ENCODE measurements at places on chromosomes 7 and 10. TPM values are rescaled to one million over a fixed set of nuclear protein-coding genes. Genes with fewer than 3 reads are reported as not detected.

- H3K4me1 ChIP-seq: no peaks in the 10 kb centered on the region
- no peak overlapping the region for H3K4me3 ChIP-seq
- no peak overlapping the region for H3K27ac ChIP-seq
- H3K27me3 ChIP-seq: no peaks in the 10 kb centered on the region
- H3K36me3 ChIP-seq: no peaks in the 10 kb centered on the region
- DNase-seq: no peak
These were observed 106.2 kb upstream of the KCTD7 start for GRCh38 chr7:66522518-66522917.

DNA sequence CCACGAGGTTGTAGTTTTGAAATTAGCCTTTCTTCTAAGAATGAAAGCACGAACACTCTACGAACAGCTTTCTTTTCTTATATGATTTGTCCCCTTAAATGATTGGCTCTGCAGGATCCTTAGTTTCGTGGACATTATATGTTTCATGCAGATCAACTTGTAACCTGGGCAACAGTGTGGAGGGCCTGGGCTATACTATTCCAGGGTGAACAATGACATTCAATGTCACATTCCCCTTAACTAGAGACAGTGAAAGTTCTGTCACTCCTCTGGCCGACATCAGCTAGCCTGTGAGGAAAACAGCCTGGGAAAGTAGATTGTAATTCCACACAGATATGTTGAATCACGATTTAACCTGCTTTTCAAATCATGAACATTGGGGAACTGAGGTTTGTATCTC lies 23.4 kb downstream of the TAS2R16 start:
- no peak overlapping the region for H3K4me3 ChIP-seq
- no peaks in the 10 kb centered on the region for H3K27me3 ChIP-seq
- H3K4me1 ChIP-seq: no peaks in the 10 kb centered on the region
- no peaks in the 10 kb centered on the region for H3K36me3 ChIP-seq
- DNase-seq: no peak
- H3K27ac ChIP-seq: no peak overlapping the region

- no peaks in the 10 kb centered on the region for H3K36me3 ChIP-seq
- no peak overlapping the region for H3K4me3 ChIP-seq
- no peak overlapping the region for H3K27ac ChIP-seq
These were observed 1168.7 kb upstream of the AUTS2 start for GRCh38 chr7:68429411-68430117.

DNA sequence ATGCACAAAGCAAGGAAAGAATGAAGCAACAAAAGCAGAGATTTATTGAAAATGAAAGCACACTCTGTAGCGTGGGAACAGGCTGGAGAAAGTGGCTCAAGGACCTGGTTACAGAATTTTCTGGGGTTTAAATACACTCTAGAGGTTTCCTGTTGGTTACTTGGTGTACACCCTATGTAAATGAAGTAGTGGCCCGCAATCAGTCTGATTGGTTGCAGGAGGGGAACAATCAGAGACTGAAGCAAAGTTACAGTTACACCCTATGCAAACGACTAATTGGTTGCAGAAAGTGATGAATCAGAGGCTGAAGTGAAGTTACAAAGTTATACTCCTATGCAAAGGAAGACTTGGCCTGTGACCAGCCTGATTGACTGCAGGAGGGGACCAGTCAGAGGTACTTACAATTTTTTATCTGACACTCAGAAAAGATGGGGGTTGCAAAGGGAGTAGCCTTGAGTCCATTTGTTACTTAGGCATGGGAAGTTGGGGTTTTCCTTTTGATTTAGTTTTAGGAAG lies 3.6 kb upstream of the MTPN start:
- no peak overlapping the region for H3K4me3 ChIP-seq
- peak; percentile 29 for DNase-seq
- H3K36me3 ChIP-seq: no peaks in the 10 kb centered on the region

- no peaks in the 10 kb centered on the region for H3K36me3 ChIP-seq
- H3K27me3 ChIP-seq: no peaks in the 10 kb centered on the region
- peak overlapping the region; percentile 97 for H3K27ac ChIP-seq
These were observed 55.9 kb upstream of the PCGF5 start for GRCh38 chr10:91164520-91165065.

- H3K4me3 ChIP-seq: no peak overlapping the region
- DNase-seq: no peak
- peaks cover 43% of the 10 kb centered on the region for H3K4me1 ChIP-seq
- H3K27ac ChIP-seq: peak overlapping the region; percentile 86
- H3K27me3 ChIP-seq: no peaks in the 10 kb centered on the region
These were observed 44.7 kb downstream of the GRK5 start for GRCh38 chr10:119252051-119252465.

DNA sequence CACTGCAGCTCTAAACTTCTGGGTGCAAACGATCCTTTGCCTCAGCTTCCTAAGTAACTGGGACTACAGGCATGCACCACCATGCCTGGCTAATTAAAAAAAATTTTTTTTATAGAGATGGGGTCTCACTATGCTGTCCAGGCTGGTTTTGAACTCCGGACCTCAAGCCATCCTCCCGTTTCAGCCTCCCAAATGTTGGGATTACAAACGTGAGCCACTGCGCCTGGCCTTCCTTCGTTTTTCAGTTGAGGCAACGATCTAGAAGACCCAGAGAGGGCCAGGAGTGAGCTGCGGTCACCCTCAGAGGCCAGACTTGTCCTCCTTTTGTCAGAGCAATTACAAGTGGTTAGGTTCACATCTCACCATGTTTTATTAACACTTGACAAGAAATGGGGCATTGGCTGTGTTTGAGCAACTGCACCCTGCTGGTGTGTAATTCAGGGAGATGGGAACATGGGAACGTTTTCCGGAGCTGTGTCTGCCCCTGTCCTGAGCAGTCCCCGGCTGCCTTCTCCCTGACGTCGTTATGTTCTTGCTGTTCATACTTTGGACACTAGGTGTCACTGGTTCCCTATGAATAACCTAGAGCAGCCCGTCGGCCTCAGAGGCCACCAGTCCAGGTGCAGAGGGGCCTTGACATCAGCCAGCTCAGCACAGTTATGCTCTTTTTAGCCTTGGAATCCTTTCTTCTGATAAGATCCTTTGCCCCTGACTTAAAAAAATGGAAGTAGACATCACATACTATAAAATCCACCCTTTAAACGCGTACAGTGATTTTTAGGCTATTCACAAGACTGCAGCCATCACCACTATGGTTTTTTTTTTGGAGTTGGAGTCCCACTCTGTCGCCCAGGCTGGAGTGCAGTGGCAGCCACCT lies 375.0 kb downstream of the TYW1 start:
- peak; percentile 49 for DNase-seq
- H3K27ac ChIP-seq: no peak overlapping the region
- no peaks in the 10 kb centered on the region for H3K27me3 ChIP-seq
- H3K4me3 ChIP-seq: no peak overlapping the region

DNA sequence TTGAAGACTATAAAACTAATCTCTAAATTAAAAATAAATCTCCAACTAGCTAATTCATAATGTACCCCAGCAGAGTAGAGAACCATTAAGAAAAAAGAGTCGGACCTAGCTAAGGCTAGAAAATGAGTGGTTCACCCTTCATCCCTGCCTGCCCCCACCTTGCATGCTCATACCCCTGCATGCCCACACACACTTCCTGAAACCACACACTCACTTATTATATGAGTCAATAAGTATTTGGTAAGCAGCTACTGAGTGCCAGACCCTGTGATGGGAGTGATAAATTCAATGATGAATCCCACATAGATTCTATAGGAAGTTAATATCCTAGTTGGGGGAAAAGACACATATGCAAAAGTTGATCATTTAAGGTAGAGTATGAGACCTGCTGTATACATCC lies 152.9 kb upstream of the INHBA start:
- H3K4me1 ChIP-seq: no peaks in the 10 kb centered on the region
- DNase-seq: no peak
- H3K4me3 ChIP-seq: no peak overlapping the region

DNA sequence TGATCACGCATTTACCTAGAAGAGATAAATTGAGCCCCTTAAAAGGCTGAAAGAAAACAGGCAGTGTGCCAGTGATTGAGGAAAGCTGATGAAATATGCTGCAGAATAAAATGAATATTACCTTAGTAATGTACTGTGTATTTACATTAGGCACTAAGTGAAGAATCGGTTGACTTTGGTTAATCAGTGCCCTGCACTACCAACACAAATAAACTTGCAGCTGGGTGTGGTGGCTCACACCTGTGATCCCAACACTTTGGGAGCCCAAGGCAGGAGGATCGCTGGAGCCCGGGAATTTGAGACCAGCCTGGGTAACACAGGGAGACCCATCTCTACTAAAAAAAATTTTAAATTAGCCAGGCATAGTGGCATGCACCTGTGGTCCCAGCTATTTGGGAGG lies 148.3 kb upstream of the TCF7L2 start:
- no peak for DNase-seq
- no peaks in the 10 kb centered on the region for H3K27me3 ChIP-seq
- H3K4me1 ChIP-seq: no peaks in the 10 kb centered on the region
- no peak overlapping the region for H3K27ac ChIP-seq

- no peak overlapping the region for H3K27ac ChIP-seq
- H3K4me1 ChIP-seq: no peaks in the 10 kb centered on the region
- no peak for DNase-seq
- no peaks in the 10 kb centered on the region for H3K36me3 ChIP-seq
- no peak overlapping the region for H3K4me3 ChIP-seq
- H3K27me3 ChIP-seq: peaks cover 11% of the 10 kb centered on the region
These were observed 170.3 kb downstream of the USP6NL start for GRCh38 chr10:11441151-11441535.

DNA sequence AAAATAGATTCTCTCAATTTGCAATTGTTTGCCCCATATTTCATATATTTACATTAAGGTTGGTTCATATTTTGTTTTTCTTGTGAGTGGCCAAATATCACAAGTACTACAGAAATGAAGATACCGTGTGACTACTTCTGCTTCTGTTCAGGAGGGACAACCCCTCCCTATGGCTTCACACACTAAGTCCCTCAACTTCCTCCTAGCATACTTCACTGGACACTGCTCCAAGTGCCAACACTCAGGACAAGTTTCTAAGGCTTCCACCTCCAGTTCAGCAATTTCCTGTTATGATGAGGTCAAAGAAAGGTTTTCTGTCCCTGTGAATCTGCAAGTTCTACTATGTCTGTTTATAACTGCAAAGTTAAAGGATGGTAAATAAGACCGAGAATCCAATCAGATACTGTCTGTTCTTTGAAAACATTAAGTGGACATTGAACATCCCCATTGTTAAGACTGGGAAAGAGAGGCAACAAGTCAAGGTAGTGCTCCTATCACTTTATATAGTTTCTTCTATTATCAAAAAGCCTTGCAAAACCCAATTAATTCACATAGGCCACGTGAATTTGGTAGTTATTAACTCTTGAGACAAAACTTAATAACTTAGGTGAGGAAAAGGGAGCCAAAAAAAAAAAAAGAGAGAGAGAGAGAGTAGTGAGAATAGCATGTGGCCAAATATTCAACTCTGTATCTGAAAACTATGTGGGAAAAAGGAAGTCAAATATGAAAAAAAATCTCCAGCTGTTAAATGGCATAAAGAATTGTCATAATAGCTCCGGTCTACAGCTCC lies 81.3 kb upstream of the DKK1 start:
- DNase-seq: no peak
- H3K27me3 ChIP-seq: no peaks in the 10 kb centered on the region
- H3K4me1 ChIP-seq: peaks cover 16% of the 10 kb centered on the region
- H3K4me3 ChIP-seq: peak overlapping the region; percentile 11

Gene AKR1C4
- not detected for polyA plus RNA-seq

Gene GIMAP4
- 11.2 TPM for polyA plus RNA-seq

Gene DHX32
- 40.0 TPM for polyA plus RNA-seq

Gene SUN3
- not detected for polyA plus RNA-seq

All from stomach (tissue), 19 donors.